ENCODE measurements at places on chromosomes 7 and 10.
A peak's percentile ranks its signal among the peaks of the same experiment; 100 is the strongest.

GRCh38 chr7:94949532-94949931, 42.1 kb downstream of the PPP1R9A start:
- no peak for DNase-seq

- no peak for DNase-seq
These were observed 67.5 kb downstream of the NT5C2 start for GRCh38 chr10:103125323-103126267.

DNA sequence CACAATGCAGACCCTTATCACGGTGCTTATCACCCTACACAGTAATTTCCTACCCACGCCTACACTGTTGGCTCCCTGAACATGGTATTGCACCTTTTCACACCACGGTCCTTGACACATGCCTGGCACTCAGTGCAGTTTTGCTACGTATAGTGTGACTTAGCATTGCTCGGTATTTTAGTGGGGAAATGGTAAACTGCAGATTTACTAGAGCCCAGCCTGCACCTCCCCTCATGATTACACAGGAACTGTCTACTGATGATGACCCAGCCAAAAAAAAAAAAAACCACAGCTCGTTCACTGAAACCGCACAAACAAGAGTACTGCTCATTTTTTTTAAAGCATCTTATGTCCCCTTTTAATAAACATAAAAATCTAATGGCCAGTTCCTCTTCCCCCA, 124.2 kb upstream of the ZNF746 start:
- no peak for DNase-seq

DNA sequence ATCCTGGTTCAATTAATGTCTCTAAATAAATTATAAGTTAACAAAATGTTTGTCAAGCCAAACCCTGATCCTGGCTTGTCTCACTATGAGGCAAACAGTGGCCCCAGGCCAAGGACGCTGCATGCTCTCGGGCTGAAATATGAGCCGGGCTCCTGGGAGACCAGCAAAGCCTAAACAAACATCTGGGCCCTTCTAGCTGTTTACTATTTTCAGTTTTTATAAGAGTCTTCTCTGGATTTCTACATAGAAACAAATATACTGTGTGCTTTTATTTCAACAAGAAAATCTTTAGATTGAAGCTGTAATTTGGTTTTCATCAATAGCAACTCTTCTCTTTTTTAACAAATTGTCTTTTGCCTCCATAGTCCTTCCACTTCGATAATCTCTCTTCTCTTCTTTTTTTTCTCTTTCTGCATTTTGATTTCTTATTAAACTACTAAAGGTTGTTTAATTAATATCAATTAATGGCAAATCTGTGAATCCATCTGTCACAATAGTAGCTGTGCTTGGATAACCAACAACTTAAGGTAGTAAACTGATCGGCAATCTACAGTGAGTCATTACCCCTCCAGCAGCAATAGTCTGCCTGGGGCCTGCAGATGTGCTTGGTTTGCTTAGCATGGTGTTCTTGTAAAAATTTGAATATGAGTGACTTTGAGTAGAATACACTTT, 83.3 kb upstream of the DNAJC1 start:
- no peak for DNase-seq

DNA sequence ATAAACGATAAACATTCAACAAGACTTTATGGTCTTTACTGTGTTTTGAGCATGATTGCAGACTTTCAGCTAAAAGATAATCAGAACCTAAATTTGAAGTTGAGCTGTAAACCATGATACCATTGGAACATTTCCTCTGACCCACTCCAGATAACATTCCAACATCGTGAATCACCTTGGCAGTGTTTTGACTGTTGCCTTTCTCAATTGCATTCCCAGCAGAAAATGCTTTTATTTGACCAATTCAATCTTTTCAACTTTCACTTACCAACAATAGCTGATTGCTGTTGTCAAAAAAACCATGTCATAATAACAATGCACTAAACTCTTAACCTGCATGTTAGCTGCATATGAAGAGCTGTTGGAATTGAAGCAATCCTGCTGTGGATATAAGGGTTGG, 165.5 kb downstream of the MDFIC start:
- no peak for DNase-seq

DNA sequence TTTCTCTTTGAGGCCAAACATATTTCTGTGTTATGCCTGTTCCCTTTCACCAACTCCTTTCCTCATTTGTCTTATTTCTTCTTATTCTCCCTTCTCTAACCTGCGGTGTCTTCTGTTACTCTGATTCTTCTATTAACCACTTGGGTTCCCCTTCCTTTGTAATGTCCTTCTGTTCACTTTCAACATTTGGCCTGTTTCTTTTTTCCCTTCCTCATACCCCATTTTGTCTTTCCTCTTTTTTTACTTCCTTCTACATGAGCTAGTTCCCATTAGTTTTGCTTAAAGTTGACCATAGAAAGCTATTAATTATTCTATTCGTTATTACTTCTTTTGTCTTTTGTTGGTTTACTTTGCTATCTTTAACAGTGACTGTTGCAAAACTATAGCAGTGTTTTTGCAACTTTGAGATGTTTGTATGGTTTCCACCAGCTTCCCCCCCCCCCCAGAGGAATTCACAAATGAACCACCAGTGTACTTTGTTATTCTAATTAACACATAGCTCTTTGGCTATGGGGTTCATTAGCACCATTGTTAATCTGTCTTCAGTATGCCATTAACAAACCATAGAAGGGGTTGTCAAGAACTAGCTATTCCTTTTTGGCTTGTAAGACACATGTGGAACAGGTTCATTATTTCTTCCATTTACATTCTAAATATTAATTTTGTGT, 2.9 kb downstream of the LRGUK start:
- DNase-seq = no peak

DNA sequence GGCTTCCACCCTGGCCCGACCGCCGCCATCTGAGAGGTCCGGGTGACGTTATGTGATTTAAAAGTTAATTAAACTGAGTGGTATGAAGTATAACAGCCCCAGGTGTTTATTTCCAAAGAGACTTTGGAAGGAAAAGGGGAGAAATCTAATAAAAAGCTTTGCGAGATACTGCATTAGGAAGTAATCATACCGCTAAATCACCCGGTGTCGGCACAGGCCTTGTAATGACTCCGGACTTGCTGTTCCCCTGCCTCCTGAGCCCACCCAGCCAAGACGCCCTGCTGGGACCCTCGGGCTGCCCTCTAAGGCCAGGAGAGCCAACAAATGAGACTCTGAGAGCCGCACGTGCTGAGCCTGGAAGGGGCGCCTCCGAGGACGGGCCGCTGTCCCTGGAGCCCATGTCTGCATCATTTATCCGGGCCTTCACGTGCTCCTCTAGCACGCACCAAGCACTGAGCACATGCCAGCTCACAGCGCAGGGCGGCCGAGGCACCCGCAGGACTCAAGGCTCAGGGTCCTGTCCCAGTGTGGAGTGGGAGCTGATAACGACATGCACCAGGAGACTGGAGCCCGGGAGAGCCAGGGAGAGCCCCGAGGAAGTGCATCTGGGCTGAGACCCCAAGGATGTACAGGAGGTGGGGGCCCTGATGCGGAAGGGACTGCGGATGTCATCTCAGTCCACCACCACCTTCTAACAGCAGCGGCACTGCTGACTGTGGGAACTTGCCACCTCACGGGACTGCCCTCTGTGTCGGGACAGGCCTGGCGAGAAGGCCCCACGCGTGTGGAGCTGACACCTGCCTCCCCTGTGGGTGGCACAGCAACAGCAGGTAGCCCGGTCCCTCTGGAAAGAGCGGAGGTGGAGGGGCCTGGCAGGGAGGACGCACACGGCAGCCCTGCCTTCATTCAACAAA, 182.7 kb downstream of the ELFN1 start:
- no peak for DNase-seq

DNA sequence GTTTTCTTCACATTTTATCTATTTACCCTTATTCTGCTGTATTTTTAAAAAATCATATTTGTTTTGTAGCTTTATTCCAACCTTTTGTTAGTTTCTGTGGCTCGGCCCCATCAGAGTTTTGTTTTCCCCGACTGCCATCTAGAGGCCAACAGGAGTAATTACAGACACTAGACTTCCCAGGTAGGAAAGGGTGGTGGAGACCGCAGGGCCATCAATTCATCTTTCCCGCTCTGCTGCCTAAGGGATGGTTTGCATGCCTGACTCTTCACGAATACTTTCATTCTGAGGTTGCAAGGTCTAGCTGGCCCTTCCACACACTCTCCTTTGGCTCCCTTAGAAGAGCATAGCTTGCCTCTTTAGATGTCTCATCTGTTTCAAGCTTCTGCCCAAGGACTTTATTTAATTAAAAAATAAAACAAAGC, 38.3 kb downstream of the LYZL2 start:
- peak; percentile 8 for DNase-seq

DNA sequence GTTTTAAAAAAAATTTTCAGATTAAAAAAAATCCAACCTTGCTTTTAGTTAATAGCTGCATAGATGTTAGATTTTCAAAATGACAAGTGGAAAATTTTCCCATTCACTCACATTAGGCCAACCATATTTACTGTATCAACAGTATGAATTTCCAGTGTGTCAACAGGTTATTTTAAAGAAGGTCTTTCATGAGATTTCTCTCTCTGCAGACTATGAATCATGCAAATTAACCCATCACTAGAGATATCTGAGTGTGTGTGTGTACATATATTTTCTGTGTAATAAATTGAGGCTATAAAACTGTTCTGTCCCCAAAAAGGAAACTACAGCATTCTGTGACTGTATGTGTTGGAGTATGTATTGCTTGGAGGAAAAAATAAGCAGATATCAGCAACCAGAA, 305.6 kb downstream of the ARL4A start:
- no peak for DNase-seq

DNA sequence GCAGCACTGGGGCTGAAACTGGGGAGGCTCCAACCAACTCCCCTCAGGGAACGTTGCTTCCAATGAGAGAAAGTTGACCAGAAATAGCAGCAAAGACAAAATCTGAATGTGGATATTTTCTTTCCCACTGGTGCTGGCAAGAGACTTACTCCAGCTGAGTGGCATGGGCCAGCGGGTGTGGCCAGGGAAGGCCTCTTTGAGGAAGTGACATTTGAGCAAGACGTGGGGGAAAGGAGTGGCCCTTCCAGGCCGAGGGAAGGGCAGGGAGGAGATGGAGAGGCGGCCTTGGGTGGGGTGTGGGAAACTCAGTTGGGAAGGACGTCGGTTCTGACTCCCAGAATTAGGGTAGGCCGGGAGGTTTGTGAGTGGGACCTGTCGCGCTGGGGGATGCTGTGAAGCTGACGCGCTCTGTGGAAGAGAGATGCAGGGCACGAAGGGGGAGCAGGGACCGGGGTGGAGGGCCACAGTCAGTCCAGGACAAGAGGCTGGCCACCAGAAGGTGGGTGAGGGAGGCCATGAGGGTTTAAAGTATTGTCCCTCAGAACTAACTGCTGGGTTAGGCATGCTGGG, 96.7 kb upstream of the IKZF1 start:
- no peak for DNase-seq

- no peak for DNase-seq
These were observed 19.7 kb downstream of the CLRN3 start for GRCh38 chr10:127872871-127873600.

DNA sequence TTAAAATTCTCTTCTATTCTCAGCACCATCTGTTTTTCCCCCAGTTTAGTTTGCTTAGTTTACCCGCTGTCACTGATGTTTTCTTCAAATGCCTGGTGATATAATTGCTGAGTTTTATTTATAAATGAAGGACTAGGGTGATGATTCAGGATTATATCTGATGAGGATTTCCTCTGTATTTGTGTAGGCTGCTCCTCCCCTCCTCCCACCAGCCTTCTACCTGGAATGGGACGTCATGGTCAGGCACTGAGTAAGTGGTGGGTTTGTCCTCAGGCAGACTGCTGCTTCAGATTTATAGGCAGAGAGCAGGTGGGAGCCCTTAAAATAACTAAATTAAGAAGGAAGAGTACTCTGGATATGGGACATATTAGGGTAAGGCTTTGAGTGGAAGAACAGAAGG, 35.8 kb downstream of the PALS2 start:
- no peak for DNase-seq

GRCh38 chr7:38232502-38233366, 40.7 kb downstream of the TARP start:
- DNase-seq = peak; percentile 69

GRCh38 chr10:128695931-128696330, 569.7 kb upstream of the MKI67 start:
- no peak for DNase-seq

DNA sequence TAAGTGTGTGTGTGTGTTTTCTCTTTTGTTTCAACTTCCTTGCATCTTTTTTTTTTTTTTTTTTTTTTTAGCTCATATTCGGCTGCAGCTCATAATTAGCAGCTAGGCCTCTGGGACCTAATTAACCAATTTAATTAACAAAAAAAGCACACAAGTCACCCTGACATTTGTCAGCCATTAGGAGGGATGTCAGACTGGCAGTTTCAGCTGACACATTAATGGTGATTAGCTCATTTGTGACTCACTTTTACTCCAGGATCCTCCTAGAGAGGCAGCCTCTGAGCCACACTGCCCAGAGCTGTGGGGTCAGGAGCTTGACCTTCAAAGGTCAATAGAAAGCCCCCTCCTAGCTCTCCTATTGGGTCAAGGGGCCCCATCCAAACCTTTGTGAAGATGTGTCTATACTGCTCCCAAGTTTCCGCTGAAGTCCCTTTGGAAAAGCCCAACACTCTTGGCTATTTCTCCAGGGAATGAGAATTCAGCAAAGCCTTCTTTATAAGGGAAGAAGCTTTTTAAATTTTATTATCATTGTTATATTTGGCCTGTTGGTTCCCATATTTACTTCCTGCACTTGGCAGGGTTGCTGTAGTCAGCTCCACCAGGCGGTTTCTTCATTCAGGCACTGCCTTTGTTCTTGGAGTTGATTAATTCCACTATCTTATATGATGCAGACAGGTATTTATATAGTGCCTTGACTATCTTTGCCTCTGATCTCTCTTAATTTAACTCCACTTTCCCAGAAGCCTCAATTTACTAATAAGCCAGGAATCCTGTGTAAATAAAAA, 109.5 kb upstream of the HABP2 start:
- DNase-seq = no peak

GRCh38 chr10:58797356-58797755, 284.7 kb downstream of the BICC1 start:
- no peak for DNase-seq

- DNase-seq = no peak
These were observed 41.8 kb upstream of the LRGUK start for GRCh38 chr7:134085311-134085710.

DNA sequence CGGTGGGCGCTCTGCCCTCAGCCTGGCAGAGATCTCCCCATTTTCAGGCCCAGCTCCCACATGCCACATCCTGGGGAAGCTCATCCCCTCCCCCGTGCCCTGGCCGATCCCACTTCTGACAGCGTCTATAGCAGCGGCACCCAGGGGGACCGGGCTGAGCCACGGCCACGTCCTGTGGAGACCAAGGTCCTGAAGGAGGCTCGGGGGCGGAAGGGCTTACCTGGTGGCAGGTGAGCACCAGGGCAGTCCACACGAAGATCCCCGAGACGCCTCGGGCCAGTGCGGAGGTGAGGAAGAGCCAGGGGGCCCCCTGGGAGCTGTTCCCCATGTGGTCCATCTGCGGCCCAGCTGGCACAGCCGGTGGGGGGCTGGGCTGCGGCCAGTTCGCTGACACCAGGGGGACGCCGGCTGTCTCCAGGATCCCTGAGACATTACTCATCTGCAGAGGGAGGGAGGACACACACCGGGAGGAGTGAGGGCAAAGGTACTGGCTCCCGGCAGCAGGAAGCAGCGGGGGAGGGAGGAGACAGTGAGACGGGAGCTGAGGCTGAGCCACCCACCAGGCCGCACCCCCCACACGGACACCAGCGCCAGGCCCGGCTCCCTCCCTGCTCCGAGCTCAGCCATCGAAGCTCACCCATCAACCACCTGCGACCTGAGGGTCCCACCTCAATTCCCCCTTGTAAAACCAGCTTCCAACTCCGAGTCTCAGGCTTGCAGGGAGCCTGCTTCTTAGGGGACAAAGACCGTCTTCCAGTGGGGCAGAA, 776 bp downstream of the TMEM184A start:
- DNase-seq = no peak

- DNase-seq = no peak
These were observed 32.4 kb downstream of the NSUN6 start for GRCh38 chr10:18619016-18619415.
